Brain (organoid and tissue), 16 donors: ENCODE measurements at places on chromosomes 13 and 19.

- no peak for DNase-seq
Measured at GRCh38 chr19:42281827-42282762, 13.0 kb downstream of the CIC start.

DNA sequence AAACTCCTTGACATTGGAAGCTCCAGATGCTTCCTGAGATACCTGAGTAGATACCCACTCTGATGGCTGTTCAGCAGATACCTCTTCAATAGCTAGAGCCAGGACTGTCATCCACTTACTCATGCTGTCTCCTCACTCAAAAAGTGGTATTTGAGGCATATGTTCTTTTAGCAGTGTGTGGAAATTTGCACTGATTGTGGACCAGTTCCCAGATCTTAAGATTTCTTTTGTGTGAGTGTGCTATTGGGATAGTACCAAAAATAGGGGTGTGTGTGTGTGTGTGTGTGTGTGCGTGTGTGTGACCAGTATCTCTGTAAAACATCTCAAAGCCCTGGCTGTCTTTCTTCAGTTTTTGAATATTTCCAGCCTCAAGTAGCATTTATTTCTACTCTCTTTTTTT lies 108.3 kb downstream of the SLITRK5 start:
- no peak for DNase-seq

DNA sequence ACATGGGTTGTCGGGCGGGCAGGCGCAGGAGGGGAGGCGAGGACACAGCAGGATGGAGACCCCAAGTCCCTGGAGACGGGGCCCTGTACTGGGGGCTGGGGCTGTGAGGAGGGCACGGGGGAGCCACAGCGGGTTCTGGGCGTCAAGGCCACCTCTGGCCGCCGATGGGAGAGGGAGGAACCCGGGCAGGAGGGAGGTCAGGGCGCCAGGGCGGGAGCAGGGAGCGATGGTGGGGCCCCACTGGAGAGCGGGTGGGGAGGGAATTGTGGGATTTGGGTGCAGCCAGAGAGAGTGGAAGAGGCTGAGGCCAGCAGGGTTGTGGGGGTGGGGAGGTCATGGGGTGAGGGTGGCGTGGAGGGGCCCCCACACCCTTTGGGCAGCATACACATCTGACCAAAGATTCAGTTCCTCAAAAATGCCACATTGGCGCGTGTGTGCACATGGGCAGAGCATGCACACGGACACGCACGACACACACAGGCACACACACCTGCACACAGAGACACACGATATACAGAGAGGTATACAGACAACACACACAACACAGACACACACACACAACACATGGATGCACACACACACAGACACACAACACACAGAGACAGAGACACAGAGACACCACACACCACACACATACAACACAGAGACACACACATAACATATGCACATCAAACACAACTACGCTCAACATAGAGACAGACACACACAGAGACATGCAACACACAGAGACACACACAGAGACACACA lies 54.9 kb downstream of the AP1M1 start:
- DNase-seq: no peak

DNA sequence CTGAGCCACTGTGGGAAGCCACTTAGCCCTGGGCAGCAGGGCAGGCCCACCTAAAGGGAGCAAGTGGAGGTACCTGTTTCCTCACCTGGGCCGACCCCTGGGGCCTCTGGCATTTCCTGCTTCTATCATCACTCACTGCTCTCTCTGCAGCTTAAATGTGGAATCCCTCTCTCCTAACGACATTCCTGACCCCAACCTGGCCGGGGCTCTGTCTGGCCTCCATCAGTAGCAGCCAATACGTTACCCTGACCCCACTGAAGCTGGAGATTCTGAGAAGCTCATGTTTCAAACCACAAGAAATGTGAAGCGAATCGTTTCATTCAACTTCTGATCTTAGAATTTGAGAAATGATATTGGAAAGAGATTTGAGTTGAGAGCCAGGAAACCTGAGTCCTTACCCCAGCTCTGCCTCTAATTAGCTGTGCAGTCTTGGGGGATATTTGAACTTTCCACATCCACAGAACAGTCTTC lies 39.9 kb downstream of the DOCK9 start:
- no peak for DNase-seq

DNA sequence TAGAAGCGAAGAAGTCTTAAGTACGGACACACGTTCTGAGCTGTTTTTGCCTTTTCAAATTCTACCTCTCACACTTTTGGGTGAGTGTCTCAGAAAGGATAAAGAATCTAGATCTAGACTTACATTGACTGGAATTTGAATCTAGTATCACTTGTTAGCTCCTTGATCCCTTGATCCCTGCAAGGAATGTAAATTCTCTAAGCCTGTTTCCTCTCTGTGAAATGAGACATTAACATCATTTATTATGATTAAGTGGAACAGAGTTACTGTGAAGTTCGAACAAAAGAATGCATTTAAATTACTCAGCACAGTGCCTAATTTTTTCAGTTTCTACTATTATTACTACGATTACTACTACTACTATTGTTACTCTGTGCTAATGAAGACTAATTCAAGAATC lies 86.6 kb upstream of the POSTN start:
- no peak for DNase-seq

GRCh38 chr19:46126086-46126580 lies 1.6 kb upstream of the IGFL3 start:
- DNase-seq: peak; percentile 96

DNA sequence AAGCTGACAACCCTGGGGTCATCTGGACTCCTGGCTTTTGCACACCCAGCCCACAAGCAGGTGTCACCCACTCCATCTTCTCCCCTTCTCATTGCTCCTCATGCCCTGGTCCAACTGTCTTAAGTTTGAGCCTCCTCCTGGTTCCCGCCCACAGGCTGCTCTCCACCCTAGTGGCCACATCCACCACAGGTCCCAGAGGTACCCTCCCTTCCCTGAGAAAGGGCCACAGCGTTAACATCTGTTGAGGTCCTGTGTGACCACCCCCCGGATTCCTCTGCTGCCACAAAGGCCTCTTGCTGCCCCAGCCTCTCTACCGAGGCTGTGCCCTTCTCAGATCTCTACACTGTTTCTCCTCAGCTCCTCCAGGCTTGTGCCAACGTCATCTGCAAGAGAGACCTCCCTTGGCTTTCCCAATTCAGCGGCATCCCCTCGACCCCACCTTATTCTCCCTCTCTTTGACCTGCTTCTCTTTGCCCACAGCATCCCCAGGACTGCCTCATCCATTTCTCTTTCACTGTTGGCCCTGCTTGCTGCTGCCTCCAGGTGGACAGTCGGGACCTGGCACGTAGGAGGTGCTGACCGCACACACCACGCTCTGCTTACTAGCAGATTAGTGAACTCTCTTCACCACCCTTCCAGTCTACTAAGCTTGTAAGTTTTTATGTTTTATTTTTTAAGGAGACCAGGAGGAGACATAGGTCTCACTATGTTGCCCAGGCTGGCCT lies 33.3 kb downstream of the SUGP2 start:
- no peak for DNase-seq

GRCh38 chr19:49536921-49537462 lies 9.2 kb downstream of the RCN3 start:
- DNase-seq: no peak

DNA sequence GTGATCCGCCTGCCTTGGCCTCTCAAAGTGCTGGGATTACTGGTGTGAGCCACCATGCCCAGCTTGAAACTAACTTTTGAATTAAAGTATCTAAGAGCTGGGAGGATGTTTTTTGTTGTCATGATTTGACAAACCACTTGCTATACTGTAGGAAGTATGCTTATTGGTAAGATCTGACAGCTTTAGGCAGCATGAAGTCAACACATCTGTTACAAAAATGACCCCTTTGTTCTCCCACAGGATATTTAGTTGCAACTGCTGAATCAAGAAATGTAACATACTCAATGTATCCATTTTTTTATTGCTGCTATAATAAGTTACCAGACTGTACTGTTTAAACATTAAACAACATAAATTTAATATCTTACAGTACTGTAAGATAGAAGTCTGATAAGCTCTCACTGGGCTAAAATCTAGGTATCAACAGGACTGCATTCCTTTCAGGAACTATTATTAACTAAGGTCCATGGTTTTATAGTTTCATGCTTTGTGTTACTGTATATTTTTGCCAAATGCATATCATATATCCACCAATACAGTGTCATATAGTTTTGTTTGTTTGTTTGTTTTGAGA lies 22.8 kb upstream of the LRP3 start:
- no peak for DNase-seq

- peak; percentile 66 for DNase-seq
Measured at GRCh38 chr13:94711561-94712286, 621 bp downstream of the SOX21 start.
